B cell (primary cell): ENCODE measurements at places on chromosomes 3 and 15.

- DNase-seq: no peak
These were observed 95.2 kb downstream of the NUP210 start for GRCh38 chr3:13324835-13325501.

DNA sequence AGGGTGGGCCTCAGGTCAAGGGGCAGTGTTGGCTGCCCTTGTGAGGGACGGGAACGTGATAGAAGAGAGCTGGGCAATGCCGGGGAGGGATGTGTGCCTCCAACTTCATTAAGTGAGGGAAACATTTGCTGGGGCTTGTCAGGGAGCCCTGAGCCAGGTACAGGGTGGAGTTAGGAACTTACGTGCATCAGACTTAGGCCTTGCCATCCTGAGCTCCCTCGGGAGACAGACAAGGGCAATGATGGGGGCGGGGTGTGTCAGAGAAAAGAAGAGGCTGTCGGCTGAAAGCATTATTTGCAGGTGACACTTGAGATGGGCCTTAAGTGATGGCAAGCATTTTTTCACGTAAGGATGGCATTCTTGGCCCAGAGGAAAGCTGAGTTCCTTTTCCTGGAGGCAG is 1.6 kb downstream of the FAM131A start:
- DNase-seq: no peak

- DNase-seq: no peak
These were observed 5.2 kb downstream of the GLB1 start for GRCh38 chr3:33091746-33092145.

DNA sequence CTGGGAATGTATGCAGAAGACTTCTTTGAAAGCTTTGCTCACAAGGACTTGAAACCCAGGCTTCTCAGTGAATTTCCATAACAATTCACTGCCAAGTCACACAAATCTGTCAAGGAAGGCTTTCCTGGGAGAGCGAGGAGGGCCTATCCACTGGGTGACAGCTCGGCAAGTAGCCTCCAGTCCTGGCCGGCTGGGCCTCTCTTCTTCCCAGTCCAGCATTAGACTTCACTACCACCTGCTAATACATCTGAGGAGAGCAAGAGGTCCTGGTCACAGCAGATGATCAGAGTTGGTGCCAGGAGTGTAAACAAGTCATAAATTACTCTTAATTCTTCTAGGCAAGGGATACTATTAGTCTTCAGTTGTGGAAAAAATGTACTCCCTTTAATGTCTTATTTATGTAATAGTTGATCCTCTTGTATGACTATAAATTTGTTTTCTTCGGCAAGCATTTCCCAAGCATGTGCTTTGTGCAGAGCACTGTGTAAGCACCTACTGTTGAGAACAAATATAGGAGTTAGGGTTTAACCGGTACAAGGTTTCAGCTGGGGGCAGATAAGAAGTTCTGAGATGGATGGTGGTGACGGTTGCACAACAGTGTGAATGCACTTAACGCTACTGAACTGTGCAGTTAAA is 162.9 kb downstream of the VGLL4 start:
- no peak for DNase-seq

DNA sequence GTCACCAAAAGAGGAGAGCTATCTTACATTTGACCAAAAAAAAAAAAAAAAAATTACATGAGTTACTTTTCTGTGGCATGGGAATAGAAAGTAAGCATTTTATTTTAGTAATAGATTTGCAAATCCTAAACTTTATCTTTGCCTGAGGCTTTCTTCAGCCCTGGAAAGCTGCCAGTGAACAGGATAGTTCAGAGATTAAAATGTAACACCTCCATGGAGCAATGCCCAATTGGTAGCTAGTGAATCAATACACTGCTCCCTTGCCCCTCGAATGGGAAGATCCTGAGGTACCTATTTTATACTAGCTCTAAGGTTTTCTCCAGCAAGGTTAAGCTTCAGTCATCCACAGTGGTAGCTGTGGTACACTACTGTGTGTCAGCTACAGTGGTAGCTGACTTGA is 867.1 kb downstream of the NAALADL2 start:
- no peak for DNase-seq

GRCh38 chr3:73212683-73213082 is 151.2 kb downstream of the EBLN2 start:
- DNase-seq: no peak

GRCh38 chr3:12759097-12759679 is at the start of gene TMEM40:
Gene TMEM40 (minus strand): TSS chr3:12759259. CDS start chr3:12749832, 9,427 bp downstream.
- no peak for DNase-seq

- DNase-seq: no peak
These were observed 10.8 kb downstream of the SLC51A start for GRCh38 chr3:196227121-196227561.

DNA sequence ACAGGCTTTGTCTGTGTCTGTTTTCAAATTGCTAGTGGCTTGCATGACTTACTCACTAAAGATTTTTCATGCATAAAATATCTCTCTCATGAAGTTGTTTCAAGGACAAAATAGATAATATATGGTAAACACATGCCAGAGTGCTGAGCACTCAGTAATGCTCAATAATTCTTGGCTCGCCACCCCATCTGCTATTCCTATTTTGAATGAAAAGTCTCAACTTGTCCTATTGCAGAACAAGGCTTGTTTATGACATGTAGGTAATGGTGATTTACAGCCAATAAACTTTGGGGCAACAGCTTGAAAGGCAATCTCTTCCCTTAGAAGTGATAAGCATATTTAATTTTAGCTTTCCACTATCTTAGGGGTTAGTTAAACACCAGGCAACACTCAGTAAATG is 789.0 kb upstream of the ROBO1 start:
- no peak for DNase-seq

GRCh38 chr15:70646169-70646568 is 117.2 kb downstream of the UACA start:
- DNase-seq: no peak

- no peak for DNase-seq
These were observed 694.9 kb downstream of the ZBBX start for GRCh38 chr3:166685246-166685645.

- peak; percentile 69 for DNase-seq
These were observed 16.2 kb upstream of the XIRP1 start for GRCh38 chr3:39208463-39209055.

DNA sequence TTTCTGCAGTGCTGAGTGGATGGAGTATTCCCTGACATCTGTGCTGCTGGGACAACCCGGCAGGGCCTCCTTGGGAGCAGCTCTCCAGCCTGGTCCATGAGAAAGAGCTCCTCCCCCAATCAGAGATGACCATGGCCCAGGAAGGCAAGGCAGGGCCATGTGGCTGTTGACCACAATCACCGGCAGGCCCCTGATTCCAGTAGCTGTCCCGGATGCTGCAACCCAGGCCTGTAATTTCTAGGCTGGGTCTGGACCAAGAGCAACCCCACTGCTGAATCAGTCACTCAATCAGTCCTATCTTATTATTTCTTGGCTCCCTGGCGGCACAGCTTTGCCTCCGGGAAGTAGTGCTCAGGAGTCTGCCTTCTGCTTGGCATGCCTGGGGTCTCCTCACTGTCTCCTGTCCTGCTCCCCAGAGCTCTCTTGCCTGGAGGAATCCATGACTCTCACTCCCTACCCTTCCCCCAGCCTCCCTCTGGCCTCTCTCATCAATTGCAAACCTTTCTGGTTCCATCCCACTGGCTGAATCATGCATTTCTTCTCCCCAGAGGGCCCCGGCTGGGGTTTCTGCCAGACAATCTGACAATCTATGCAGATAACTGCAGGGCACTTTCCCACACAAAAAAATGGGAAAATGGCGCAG is 32.6 kb upstream of the ITGA11 start:
- DNase-seq: no peak

- DNase-seq: no peak
These were observed 50.9 kb downstream of the CEP63 start for GRCh38 chr3:134536781-134537180.

GRCh38 chr15:101562428-101563059 is 73.0 kb upstream of the PCSK6 start:
- no peak for DNase-seq

DNA sequence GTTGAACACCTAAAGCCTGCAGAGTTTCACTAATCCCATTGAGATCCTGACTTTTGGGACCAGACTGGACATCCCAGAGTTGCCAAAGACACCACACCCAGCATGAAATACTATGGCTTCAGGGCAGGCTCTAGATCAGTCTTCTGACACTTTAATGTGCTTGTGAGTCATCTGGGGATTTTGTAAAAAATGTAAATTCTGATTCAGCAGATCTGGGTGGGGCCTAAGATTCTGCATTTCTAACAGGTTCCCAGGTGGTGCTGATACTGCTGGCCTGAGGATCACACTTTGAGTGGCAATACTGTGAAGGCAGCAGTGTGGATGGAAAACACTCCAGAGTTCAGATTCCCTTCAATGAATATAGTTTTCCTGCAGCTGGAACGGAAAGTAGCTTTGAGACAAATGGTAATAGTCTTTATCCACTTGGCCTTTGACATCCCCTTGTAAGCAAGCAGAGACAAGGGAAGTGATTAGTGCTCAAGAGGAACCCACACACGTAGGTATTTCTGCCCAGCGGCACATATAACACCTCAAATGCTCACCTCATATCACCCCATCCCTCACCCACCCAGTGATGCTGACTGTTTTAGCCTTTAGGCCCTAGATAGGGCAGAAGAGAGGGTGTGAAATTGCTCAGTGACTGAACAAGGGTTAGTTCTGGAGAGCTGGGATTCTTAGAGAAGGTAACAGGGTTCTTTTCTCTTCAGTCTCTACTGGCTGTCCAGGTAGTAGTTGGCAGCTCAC is 51.5 kb upstream of the GSK3B start:
- DNase-seq: no peak

GRCh38 chr3:186996356-186996755 is 66.0 kb downstream of the ST6GAL1 start:
- DNase-seq: peak; percentile 73

DNA sequence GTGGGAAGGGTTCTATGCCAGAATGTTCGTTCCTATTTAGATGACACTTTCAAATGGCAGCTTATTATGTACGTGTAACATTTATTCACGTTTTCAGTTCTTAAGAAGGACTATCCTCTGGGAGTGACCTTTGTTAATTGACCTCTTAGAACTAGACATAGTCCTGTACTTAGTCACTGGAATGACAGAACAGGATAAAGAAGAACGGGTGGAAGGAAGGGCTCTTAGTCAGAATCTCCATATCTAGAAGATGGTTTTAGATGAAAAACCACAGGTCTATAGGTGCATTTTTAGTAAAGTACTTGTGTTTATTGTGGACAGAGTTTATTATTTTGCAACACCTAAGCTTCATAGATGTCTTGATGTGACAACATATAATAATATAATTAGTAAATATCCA is 6.5 kb downstream of the METTL6 start:
- DNase-seq: no peak

DNA sequence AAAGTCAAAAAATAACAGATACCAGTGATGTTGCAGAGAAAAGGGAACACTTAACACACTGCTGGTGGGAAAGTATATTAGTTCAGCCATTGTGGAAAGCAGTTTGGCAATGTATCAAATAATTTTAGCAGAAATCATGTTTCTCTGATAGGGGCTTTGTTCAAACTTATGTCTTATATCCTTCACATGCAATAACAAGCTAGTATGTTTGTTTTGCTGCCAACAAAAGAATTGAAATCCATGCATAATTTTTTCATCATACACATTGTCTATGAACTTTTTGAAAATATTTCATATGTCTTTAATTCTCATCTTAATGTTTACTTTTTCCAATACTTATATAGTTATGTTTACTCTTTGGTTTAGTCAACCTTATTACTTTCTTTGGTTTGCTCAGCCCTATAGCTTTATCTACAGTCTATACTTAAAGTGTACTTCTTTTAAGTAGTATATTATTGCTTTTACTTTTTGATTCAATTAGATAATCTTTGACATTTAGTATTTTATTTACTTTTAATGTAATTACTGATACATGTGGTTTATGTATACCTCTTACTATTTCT is 639.6 kb upstream of the CBLB start:
- no peak for DNase-seq

- no peak for DNase-seq
These were observed 325.1 kb upstream of the THBS1 start for GRCh38 chr15:39255760-39256159.
